ENCODE measurements at places on chromosomes 2 and 18. TPM values are rescaled to one million over a fixed set of nuclear protein-coding genes. Genes with fewer than 3 reads are reported as not detected.
A peak's percentile ranks its signal among the peaks of the same experiment; 100 is the strongest.

GRCh38 chr2:10281891-10282290, 20.8 kb upstream of the HPCAL1 start:
- DNase-seq = no peak

DNA sequence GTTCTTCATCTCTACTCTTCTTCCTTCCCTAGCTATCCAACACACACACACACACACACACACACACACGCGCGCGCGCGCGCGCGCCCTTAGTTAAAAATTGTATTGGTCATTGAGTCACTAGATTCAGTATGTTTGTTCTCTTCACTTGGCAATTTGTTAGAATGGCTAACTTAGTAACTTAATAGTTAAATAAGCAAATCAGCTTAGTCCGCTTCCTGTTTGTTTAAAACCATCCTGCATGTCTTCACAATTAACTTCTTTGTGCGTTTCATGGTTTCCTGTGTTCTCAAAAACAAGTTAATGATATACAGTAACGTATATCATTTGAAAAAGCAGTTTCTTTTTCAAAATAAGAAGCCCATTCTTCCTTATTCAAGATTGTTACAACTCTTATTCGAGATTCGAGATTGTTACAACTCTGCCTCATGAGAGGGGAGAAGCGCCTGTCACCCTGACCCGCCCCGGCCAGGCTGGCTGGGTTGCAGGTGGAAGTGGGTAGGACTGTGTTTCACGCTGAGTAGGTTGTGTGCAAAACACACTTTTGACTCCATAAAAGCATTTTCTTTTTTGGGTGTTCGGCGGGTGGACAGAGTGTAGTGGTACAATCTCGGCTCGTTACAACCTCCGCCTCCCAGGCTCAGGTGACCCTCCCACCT, 9.5 kb upstream of the CNNM3 start:
- DNase-seq = no peak

DNA sequence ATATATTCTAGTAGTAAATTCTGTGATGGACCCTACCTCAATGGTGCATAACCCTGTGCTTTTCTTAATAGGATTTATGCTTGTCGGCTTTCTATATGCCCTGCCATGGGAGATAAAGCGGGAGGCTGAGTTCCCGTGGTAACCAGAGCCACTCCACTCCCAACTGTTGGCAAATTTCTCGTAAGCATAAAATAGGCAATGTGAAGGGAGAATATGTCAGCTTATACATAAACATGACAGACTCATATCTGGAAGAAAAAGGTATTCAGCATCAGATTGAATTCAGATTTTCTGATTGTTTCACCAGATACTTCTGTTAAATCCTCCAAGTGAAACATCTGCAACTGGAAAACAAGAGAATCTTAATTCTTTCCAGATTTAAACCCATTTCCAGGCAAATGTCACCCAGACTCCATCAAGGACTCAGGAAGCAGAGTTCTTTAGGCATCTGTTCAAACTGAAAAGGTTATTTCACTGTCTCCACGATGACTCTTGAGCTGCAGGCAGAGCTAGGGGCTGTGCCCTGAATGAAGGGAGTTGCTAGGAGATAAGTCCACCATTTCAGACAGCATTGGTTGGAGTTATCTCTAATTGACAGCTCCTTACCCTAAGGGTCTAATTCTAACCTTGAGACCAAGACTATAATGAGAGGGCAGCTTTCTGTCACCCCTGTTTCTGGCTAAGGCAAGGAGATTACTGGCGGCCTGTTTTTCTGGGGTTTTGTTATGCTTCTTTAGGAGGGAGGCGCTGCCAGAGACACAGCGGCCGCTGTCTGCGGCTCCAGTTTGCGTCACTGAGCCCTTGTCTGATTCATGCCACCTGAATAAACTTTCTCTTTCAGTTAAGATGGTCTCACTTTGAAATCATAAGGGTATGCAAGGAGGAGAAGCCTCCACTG, 381.3 kb downstream of the SOX11 start:
- peak; percentile 22 for DNase-seq

DNA sequence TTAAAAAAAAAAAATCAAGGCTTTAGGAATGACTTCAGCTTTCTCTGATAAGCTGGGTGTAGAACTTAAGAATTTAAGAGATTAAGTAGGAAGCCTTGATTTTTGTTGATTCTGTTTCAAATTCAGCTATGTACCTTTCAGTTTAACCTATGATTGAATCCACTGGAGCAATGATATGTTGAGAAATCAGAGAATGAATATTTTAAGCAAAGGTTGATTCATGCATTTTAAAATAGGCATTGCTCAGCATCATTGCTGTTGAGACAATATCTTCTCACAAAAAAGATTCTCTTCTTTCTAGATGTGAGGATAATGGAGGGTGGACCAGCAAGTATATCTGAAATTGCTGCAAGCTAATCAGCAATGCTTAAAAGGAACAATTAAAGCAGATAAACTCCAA, 109.8 kb downstream of the MAP3K20 start:
- no peak for DNase-seq

DNA sequence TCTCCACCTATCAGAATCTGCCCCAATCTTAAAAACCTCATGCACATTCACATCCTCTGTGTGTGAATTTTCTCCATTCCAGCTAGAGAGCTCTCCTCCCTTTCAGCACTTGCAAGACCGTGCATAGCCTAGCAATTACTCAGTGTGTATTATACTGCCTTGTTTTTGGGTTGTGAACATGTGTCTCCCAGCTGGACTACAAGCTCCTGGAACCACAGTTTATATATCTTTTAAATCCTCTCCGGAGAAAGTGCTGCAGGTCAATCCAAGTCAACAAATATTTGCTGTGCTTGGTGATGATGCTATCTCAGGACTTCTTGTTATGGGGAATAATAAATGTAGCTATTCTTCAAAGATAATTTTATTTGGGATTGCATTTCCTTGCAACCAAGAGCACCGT, 58.2 kb upstream of the MEX3C start:
- no peak for DNase-seq

GRCh38 chr2:15760232-15760910, 168.7 kb downstream of the DDX1 start:
- DNase-seq = no peak

GRCh38 chr2:1602278-1603010, 141.9 kb downstream of the PXDN start:
- DNase-seq = no peak

DNA sequence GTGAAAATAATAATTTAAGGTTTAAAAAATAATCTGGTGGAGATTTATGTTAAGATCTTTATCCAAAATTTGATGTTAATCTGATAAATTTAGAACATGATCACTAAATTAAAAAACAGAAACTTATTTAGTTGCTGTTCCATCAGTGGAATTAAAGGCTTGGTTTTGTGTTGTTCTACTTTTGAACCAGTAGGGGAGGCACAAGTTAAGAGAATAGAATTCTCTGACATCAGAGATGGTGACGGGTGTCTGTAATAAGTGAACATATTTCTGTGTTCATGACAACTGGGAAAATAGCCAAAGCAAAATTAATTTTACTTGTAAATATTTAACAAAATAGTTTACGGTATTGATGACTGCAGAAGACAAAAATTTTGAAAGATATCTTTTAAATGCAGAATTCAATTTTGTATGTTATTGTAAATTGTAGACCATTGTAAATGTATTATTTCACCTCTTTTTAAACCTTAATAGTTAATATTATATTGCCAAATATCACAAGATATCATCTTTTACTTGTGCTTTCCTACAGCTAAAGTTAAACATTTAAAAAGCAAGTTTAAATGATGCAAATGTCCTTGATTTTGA, 106.0 kb downstream of the UBR3 start:
- DNase-seq = peak; percentile 7

DNA sequence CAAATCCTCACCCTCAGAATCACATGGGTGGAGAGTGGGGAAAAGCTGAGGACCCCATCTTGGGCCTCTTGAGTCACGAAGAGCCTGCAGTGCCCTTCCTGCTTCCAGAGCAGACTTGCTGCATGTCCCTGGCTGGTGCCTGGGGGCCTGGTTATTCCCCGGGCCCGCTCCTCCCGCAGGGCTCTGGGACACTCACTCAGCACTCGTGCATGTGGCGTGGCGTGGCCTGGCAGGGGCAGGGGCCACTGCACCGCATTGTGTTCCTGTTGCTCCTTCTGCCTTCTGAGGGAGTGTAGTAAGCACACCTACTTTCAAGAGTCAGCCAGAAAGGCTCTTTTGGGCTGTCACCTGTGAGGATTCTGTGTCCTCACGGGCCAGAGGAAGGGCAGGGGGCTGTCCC, 17.4 kb upstream of the MZT2A start:
- no peak for DNase-seq

- no peak for DNase-seq
These were observed 55.7 kb downstream of the KLHL14 start for GRCh38 chr18:32717126-32717525.

DNA sequence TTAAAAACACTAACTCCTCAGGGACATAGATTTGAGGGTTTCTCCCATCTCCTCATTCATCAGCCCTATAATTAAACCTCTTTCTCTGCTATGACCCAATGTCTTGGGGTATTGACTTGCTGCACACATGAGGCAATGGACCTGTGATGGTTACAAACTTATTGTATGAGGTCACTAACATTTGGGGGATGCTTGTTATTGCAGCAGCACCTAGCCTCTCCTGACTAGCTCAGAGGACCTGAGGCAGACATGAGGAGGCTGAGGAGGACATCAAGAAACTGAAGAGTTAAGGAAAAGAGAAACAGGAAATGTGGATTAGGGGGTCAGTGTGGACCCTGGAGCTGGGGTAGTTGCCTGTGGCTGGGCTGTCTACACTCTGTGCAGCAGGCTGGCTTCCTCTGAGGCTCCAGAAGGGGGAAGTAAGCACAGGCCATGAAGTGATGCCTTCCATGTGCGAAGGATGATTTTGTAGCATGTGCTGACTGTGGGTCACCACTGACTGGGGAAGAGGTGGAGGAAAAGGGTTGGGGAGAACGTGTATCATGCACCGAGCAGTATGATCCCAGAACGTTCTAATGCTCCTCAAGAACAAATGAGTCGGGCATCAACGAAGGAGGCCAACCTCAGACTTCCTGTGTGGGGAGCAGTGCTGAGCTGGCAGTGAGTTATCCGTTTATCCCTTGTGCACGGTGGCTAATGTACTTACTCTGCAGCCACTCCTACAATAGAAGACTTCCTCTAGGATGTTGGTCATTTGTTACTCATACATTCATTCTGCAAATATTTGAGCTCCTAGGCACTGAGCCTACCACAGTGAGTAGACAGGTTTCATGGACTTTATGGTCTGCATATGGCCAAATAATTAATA, 42.1 kb upstream of the RFX8 start:
- no peak for DNase-seq

MALL gene
- 8.4 TPM for polyA plus RNA-seq

CAPN14 gene
- polyA plus RNA-seq = not detected

TMEM17 gene
- 1.4 TPM for polyA plus RNA-seq
